ENCODE measurements at places on chromosomes 2 and 18.

DNA sequence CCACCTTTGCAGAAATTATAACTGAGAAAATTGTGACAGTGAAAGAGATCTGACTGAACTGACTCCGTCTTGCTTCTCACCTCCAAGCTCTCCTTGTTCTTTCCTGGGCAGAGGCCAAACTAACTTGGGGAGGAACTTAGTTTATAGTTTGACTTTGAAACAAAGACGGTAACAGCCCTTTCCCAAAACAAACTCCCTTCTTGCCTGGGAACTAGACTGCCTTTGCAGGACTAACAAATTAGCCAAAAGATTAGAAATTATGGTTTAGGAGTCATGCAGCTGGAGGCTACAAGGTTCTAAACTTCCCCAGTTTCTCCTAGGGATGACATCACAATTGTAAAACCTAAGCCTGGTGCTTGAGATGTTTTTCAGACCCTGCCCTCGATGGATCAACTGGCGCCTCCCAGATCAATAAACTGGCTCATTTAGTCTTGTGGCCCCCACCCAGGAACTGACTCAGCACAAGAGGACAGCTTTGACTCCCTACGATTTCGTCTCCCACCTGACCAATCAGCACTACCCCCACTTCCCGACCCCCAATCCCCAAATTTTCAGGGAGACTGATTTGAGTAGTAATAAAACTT, 137.7 kb downstream of the ALPK2 start:
- no peak for DNase-seq

GRCh38 chr2:53987336-53987921, 16.6 kb upstream of the PSME4 start:
- DNase-seq, result peak; percentile 78

DNA sequence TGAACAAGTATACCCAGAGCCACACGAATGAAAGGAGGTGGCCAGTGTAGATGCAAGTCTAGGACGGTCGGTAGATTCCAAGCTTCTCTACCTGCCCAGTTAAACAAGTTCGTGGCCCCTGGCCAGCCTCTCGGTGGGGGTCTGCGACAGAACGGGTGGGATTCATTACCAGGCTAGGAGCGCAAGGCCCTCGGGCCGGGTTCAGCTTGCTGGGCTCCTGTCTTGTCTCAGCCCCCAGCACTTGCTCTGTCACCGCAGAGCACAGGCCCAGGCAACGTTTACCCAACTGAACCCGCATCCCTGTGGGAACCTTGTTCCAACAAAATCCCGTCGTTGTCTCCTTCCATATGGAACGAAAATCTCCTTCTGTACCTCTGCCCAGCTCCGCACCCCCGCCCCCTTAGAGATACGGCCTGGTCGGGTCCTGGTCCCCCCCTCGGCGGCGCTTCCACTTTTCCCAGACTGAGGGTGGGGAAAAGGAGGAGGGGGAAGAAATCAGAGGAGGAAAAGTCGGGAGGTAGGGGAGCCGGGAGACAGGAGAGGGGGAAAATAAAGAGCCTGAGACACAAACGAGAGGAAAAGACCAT, 1.9 kb upstream of the EMX1 start:
- DNase-seq, result no peak

DNA sequence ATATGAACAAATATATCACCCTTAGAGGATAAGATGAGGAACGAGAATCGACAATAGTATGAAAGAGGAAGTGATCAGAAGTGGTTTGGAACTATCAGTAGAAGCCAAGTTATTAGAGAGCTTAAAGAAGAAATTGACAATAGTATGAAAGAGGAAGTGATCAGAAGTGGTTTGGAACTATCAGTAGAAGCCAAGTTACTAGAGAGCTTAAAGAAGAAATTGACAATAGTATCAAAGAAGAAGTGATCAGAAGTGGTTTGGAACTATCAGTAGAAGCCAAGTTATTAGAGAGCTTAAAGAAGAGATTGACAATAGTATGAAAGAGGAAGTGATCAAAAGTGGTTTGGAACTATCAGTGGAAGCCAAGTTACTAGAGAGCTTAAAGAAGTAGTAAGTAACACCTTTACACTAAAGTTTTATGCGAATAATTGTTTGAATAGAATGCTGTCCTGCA, 175.5 kb downstream of the ZNF407 start:
- no peak for DNase-seq

GRCh38 chr18:57804557-57804956, 1.4 kb upstream of the ATP8B1 start:
- DNase-seq, result no peak

DNA sequence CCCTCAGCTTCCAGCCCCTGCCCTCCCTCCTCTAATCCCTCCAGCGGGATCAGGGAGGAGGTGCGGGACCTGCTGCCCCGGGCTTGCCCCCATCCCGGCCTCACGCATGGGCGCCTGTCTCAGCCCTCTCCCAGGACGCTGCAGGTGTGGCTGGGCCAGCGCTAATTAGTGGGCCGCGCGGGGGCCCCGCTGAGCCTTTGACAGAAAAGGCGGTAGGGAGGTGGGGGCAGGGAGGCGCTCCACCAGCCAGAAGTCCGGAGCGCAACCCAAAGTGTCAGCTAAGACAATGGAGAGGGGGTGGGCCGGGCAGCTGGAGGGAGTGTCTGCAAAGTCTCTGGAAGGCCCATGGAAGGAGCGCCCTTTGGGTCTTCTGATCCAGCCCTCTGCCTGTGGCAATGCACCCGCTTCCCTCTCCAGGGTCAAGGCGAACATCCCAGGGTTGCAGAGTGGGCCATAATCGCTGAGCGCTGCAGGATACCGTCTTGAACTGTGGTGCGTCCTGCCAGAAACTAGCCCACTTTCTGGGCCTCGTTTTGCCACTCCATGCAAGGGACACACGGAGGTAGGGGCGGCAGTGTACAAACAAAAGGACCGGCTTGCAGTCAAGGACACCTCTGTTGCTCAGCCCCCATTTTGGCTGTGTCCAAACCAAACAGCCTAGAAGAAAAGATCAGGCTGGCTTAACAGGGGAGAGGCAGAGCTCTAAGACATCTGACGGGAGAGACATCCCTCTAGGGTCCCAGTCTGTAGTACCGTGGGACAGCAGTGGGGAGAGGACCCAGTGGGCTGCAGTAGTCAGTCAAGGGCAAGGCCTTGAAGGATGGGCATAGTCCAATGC, 3.5 kb downstream of the ATP6V1B1 start:
- no peak for DNase-seq

- peak; percentile 74 for DNase-seq
Measured at GRCh38 chr2:216516730-216517350, 18.2 kb downstream of the RPL37A start.

- no peak for DNase-seq
Measured at GRCh38 chr18:49044898-49045297, 94.1 kb upstream of the SMAD7 start.
